ENCODE measurements at places on chromosomes 3 and 15.

DNA sequence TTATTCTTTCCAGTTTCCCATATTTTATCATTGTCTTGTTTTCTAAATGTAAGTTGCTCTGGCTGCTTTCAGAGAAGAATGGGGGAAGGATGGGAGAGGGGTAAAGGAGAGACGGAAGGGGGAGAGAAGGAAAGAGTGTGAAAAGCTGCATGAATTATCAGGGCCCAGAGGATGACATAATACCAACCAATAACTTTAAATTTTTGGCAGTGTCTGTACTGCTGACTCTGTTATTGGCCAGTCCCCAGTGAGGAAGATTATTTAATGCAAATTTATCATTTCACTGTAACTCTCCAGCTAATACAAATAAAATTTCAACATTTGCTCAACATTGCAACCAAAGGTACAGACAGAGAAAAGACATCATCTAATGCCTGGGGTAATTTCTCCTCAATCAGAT is 551.7 kb upstream of the CFAP20DC start:
- no peak for DNase-seq

- no peak for DNase-seq
These were observed 76.8 kb downstream of the BDH1 start for GRCh38 chr3:197478746-197479668.

- DNase-seq, result no peak
These were observed 142.1 kb upstream of the NAALADL2 start for GRCh38 chr3:174716956-174717505.

GRCh38 chr3:121852256-121852655 is 17.2 kb downstream of the EAF2 start:
- no peak for DNase-seq

GRCh38 chr15:88908697-88909621 is 4.2 kb downstream of the MFGE8 start:
- DNase-seq, result no peak

DNA sequence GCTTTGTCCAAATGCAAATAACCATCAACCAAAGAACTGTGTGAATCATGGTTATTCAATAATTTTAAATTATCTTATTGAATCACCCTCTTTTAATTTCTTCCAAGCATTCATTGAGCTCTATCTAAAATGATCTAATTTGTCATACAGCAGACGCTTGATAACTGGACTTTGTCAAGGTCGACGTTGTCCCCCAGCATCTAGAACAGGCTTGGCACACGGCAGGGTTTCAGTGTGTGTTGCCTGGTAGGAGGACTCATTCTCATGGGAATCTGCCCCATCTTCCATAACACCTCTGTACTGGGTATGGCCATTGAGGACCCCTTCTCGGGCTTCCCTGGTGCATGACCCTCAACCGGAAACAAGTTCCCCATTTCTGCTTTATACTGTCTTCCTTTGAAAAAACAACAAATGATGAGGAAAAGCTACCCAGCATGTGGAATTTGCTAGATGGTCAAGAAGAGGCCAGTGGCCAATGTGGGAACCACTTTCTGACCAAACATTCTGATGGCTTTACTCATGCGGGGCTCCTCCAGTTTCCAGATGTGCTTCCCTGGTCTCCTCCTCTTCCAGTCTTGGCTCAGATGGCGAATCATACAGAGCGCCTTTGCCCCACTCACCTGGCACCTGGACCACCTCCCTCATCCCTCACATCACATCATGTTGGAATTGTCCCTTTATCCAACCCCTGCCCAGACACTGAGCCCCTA is 41.7 kb upstream of the SEC22A start:
- DNase-seq, result no peak

GRCh38 chr3:138797508-138798038 is 37.2 kb downstream of the PIK3CB start:
- no peak for DNase-seq

DNA sequence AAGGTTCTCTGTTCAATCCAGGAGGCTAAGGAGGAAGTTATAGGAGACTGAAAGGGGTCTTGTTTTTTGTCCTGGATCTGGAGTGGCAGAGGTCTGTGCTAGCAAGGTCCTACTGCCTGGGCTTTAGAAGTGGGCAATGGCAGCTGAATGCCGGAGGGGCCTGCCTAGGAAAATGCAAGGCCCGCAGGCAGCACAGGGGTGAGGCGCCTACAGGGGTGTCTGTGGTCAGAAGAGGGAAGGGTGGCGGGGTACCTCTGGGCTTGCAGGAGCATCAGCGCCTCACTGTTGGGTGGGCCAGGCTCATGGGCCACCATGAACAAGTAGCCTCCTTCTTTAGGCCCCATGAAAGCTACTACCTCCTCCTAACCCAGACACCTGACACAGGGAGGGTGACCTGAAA is 175.4 kb downstream of the PEX5L start:
- no peak for DNase-seq

DNA sequence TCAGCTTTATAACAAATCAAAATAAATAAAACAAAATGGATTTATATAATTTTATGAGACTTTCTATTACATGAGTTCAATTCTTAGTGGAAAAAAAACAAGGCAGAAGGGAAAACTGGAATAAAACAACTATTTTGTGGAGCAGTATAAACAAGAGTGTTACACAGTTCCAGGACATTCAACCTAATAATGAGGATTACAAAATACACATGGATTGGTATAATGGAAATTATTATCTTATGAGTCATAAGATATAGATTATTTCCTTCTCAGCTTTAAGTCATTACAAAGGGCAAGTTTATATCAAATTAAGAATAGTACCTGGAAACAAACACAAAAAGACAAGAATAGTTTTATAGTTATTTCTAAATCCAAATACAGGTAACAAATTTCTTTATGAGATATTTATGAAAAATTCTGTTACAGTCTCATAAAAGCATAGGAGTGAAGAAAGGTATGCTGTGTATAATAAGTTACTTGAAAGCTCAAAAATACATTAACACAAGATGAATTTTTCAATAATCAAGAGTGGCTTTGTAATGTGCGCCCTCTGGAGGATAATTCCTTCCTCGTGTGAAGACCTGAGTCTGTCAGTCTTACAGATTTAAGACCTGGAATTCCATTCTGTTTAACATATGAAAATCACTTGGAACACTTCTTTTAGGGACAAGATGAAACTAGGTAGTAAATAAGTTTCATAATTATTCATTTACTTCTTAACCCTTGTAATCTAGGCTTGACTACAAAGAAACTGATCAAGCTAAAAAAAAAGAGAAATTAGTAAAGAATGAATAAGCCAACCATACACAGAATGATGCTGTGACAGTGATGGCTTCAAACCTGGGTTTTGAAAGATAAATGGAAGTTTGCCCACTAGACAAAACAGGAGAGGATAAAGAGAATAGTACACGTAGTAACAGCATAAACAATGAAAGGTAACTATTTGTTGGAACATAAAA is 9.5 kb downstream of the COPS2 start:
- no peak for DNase-seq

DNA sequence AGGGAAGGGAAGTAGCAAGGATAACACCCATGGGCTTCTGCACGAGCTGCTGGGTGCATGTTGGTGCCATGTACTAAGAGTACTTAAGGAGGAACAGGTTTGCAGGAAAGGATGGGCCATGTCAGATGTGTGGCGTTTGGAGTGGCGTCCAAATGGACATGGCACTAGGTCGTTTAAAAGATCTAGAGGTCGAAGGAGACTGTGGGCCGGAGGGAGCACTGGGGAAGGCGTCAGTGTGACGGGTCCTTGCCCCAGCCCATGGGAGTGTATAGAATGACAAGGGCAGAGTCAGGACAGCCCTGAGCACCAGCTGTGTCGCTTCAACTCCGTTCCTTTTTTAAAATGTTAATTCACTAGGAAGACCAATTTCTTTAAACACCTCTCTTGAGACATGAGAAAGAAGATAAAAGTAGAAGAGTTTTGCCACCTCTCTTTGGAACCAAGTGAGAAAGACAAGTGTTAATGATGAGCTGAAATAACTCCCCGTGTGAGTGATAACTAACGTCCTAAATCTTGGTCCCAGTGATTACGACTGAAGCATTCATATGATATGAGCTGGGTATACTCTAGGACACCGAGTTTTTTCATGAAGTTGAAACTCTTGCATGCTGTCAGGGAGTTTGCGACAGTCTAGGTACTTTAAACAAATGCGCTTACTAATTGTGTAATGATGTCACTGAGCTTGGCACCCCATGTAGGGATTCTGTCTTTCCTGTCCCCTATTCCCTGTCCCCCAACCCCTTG is 23.8 kb downstream of the LYSMD4 start:
- no peak for DNase-seq

DNA sequence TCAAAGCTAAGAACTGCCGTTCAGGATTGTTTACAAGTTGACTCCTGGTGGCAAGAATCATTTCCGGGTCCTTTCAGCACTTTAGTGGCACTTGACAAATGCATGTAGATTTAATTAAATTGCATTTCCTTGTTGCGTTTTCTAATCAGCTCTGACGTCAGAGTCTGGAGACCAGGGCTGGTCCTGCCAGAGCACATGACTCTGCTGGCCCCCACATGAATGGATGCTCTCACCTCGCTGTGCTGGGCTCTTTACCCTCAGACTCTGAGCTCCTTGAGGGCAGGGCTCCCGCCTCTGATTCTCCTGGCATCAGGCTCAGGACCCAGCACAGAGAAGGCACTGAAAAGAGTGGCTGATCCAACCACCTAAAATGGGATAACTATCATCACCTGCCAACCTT is 69.4 kb downstream of the FEM1B start:
- DNase-seq, result no peak

DNA sequence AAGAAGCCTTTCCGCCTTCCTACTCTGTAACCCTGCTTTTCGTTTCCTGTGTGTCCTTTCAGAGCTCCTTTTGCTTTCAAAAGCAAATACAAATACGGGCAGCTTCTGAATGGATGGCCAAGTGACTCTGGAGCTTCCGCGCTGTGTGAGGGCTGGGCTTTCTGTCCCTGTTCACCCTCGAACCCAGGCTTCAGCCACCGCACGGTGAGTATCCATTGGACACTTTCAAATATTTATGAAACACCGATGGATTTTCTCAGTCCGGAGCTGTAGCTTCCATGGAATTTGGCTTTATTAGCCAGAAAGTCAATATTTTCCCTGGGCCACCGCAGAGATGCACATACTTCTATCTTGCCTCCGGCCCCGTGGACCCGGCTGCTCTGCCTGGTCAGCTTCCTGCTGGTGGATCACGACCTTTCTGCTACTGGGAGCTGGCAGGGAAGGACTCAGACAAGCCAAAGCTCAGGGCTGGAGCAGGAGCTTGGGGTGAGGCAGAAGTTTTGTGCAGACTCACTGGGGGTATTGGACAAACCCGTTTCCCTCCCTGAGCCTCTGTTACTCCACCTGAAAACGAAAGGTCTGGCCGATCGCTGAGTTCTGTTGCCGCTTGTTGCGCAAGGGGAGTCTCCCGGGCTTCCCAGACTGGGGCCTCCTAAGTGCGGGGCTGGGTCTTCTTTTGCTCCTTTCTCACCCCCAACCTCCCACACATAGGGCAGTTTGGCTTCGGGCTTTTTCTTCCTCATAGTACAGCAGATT is 63.6 kb downstream of the LINGO1 start:
- no peak for DNase-seq

GRCh38 chr3:53642211-53642610 is 147.8 kb downstream of the CACNA1D start:
- DNase-seq, result no peak

DNA sequence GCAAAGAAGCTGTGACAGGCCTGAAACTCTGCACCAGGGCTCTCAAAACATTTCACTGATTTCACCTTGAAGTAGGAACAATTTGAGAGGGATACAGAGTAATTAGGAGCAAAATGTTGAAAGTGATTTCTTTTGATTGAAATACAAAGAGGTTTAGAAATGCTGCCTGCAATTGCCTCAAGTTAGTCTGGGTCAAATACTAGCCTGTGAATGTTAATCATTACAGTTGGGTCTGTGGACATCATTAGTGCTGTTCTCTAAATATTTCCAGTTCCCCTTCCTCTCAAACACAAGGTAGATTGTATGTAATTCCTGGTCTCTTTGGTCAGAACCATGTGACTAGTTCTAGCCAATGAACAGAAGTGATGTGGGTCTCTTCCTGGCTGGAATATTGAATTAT is 152.3 kb upstream of the TSC22D2 start:
- DNase-seq, result no peak

- no peak for DNase-seq
These were observed 192.3 kb upstream of the C2CD4B start for GRCh38 chr15:62357431-62357830.

DNA sequence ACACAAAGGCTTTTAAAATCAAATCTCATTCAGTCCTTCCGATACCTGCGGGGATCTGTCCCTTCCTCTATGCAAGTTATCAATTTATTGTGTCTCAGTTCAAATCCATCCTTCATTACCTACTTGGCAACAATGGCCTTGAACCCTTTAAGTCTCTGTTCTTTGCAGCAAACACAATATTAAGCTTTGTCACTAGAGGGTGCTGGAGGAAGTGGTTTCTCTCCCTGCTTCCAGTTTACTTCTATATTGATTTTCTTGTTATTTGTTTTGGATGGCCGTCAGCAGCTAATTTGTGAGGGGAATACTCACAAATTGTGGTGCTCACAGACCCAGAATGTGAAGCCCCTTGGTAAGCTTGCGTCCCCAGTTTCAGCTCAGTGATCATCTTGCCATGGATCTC is 278.3 kb downstream of the FGF12 start:
- DNase-seq, result no peak

GRCh38 chr3:163879172-163879571 is 1199.1 kb downstream of the SI start:
- DNase-seq, result no peak

GRCh38 chr15:63352808-63353207 is 28.8 kb downstream of the CA12 start:
- DNase-seq, result no peak

GRCh38 chr3:151346292-151346691 is 16.9 kb upstream of the P2RY13 start:
- no peak for DNase-seq

DNA sequence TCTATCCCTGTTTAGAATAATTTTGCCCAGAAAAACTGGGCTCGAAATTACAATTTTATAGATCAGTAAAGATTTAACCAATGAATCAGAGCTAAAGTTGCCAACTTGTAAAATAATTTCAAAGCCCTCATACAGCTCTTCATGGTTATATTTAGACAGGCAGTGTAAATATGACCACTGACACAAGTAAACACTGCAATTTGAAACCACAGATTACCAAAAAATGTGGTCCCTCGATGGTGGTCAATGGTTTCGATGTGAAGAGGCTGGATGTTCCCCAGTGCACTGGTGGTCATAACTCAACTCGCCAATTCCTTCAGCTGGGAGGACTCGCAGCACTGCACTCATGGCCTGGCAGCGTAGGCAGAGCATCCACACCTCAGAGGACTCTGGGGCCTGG is 28.6 kb downstream of the LRTM1 start:
- no peak for DNase-seq

- no peak for DNase-seq
These were observed 5.8 kb upstream of the TOPAZ1 start for GRCh38 chr3:44235604-44236484.

DNA sequence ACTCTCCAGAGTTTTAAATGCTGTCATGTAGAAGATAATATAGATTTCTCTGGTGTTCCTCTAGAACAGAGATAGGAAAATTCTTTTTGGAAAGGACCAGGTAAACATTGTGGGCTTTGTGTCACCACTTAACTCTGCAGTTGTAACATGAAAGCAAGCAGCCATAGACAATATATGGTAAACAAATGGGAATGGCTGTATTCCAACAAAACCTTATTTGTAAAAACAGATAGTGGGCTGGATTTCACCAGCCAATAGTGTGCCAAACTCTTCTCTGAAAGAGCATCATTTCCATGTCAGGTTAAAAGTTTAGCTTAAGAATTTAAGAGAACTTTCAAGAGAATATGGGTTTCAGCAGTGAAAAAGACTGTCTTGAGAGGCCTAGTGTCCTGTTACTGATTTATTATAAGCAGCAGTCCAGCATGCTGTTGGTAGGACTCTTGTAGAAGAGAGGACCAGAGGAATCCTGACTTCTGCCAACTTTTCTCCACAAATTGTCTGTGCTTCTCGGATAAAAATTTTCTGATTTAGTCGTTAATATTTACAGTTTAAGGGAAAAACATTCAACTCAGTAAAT is 107.7 kb downstream of the TCF12 start:
- no peak for DNase-seq

Measured in stimulated activated CD8-positive, alpha-beta memory T cell treated with anti-CD3 and anti-CD28 coated beads, Interleukin-15, amount 100 ng/mL, for 24 hours (primary cell).